A549 treated with AZD2906 at 1 μM for 4 hours (cell line): ENCODE measurements at places on chromosomes 6 and 20. TPM values are rescaled to one million over a fixed set of nuclear protein-coding genes. Genes with fewer than 3 reads are reported as not detected.

The SHLD1 gene
- total RNA-seq: 6.5 to 7.8 TPM (median 6.9 TPM) in 5 replicates

The SGK2 gene
- total RNA-seq: 6.4 to 7.6 TPM (median 7.0 TPM) in 5 replicates

The CUTA gene
- 173 to 227 TPM (median 203 TPM) in 5 replicates for total RNA-seq

The C20orf144 gene
- 0.08 to 0.13 TPM (median 0.11 TPM) in 3 of 5 replicates, not detected in the others for total RNA-seq

The SLC22A1 gene
- 0.73 to 2.3 TPM (median 1.7 TPM) in 5 replicates for total RNA-seq

The ASIP gene
- total RNA-seq: 0.18 TPM in 1 of 5 replicates, not detected in the others

The HEY2 gene
- 0.03 to 0.10 TPM (median 0.05 TPM) in 4 of 5 replicates, not detected in the other for total RNA-seq

The LRP11 gene
- total RNA-seq: 26.7 to 36.0 TPM (median 33.0 TPM) in 5 replicates

The BPIFB2 gene
- total RNA-seq: not detected in 5 replicates

The PGBD1 gene
- total RNA-seq: 4.1 to 5.4 TPM (median 4.7 TPM) in 5 replicates

The ID1 gene
- 331 to 548 TPM (median 489 TPM) in 5 replicates for total RNA-seq

The SIRPA gene
- 19.4 to 23.0 TPM (median 22.5 TPM) in 5 replicates for total RNA-seq

The EPHA7 gene
- 0.03 to 0.13 TPM (median 0.06 TPM) in 5 replicates for total RNA-seq

The EYS gene
- total RNA-seq: 0.02 to 0.11 TPM (median 0.10 TPM) in 4 of 5 replicates, not detected in the other

The SMPD2 gene
- total RNA-seq: 13.3 to 15.8 TPM (median 14.5 TPM) in 5 replicates

The TXLNB gene
- total RNA-seq: not detected in 5 replicates

The BPIFB4 gene
- total RNA-seq: not detected in 5 replicates

The TMEM244 gene
- not detected in 5 replicates for total RNA-seq
